ENCODE measurements at places on chromosomes 7 and 10.

DNA sequence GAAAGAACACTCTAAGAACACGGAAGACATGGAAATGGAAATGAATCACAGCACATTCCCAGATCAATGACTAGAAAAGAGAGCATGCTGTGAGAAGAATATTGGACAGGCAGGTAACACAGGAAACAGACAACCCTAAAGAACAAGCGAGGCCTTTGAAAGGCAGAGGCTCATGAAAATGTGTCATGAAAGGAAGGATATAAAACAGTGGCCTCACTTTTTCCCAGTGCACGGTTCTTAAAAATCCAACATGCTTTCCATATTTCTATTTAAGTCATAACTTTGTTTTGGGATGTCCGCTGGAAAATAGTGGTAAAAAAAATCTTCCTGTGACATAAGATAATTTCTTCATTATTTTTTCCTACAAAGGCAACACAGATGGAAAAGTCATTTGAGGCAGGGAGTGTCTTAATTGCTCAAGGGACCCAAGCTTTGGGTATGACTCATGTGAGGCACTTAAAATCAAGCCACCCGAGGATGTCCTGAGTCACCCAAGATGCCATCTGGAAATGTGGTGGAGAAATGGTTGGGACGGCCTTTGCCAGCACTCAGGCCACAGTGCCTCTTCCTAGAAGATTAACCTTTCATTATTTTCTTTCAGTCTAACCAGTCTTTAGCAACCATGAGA, 17.0 kb downstream of the ITIH5 start:
- DNase-seq = no peak

- DNase-seq = no peak
Observed at GRCh38 chr7:158751751-158752150, 47.1 kb upstream of the NCAPG2 start.

DNA sequence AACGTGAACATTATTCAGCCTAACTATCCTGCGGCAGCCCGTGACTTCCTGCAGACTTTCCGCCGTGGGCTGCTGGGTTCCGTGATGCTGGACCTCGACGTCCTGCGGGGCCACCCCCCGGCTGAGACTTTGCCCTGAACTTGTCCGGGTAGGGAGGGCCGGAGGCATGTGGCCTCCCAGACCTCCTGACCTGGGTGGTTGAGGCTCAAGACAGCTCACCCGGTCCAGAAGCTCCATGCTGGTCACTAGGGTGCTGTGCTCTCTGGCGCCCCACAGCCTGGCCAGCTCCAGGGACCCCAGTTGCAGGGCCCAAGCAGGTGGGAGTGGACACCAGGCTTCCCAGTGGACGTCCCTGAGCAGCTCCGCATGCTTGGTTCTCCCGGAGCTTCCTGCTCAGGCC, 4.4 kb downstream of the SPRN start:
- DNase-seq = no peak

DNA sequence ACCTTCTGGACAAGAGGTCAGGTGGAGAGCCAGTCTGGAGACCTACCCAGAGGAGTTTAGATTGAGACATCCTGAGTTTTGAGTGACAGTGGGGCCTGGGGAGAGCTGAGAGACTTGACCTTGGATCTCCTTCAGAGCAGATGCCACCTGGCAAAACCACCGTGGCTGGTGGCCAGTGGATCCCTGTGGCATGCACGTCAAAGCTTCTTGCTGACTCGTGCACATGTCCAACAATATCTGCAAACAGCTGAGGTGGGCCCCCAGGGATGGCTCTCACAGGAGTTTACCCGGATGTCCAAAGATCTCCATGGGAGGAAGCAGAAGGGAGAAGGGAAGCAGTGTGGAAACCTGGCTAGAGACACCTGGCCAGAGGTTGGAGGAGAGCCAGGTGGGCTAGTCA, 230.5 kb downstream of the FANK1 start:
- DNase-seq = no peak

- no peak for DNase-seq
Observed at GRCh38 chr7:94042381-94042780, 38.2 kb upstream of the BET1 start.

DNA sequence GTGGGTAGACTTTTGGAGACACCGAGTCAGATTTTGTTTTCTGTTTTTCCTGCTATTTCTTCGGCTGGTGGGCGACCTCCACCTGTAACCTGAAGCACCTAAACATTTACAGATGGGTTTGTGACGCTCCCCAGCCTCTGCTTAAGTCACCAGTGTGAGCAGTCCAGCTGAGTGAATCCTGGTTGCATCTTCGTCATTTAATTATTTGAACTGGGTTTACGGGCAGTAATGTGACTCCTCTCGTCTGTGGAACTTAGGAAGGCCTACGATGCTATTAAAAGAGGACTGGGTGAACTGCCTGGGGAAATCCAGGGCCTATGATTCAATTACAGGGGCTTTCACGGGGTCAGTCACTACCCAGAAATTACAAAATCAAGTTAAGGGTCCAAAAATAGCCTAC, 52.5 kb downstream of the WNT2 start:
- DNase-seq = no peak

DNA sequence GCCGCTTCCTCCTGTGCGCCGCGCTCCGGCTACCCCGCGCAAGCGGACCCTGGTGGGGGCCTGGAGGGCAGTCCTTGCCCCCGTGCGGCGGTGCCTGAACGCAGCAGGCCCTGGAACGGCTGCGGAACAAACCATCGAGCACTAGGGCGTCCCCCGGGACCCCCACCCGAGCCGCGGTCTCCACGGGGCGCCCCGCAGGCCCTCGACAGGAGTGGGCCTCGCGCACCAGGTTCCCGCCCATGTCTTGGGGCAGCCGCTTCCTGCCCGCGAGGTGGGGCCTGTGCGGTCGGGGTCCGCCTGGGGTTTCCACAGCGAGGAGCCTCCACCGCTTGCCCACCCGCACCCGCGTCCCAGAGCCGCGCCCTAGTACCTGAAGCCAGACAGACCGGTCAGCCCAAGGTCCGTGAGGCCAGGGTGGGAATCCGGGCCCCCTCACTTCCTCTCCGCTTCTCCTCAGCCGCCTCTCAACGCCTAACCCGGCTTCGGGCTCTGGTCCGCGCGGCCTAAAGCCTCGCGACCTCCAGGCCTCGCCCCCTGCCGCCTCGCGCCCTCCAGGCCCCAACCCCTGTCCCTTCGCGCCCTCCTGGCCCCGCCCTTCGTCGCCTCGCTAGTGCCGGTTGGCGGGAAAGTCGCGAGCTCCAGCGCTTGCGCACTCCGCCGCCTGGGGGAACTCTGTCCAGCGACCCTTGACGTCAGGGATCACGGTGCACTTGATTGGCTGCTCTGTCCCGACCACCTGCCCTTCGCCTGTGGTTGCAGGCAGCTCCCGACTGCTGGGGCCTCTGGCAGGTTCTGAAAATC, 7.0 kb upstream of the GBX1 start:
- DNase-seq = peak; percentile 21

GRCh38 chr7:32319012-32319382, 171.2 kb downstream of the LSM5 start:
- no peak for DNase-seq

DNA sequence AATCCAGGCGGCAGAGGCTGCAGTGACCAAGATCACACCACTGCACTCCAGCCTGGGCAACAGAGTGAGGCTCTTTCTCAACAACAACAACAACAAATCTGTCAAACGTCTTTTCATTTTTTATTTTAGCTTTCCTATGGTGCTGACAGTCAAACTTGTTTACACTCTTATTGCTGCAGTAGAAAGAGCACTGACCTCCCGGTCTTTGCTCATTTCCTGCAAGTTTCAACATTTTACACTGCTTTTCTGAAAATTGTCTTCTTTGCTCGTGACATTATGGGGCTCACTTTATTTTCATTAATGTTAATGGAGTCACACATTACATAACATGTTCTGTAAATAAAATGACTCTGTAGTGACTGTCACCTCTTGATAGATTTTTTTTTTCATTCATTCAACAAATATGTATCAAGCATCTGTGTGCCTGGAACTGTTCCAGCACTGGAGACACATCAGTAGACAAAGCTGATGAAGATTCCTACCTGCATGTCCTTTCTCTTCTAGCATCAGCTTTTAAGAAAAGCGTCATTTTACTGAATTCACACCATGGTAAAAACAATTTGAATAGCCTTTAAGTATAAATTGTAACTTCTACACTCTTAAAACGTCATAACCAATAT, 277.3 kb downstream of the CELF2 start:
- peak; percentile 1 for DNase-seq

- no peak for DNase-seq
Observed at GRCh38 chr7:85191383-85191782, 4.5 kb upstream of the SEMA3D start.

DNA sequence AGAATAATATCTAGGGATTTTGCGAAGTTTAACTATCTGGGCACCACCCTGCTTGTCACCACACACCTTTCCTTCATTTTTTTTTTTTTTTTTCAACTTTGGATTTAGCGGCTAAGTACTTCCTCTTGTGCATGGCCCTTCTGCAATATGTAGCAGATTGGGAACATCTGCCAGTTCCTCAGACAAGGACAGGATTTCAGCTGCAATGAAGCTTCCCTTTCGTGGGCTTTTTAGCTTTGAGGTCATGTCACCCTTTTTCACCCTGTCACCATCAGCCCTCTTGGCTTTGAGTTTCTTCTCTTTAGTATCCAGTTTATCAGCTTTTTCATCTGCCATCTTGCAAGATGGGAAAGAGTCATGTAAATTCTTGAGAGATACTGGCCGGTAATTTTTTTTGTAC, 81.6 kb upstream of the ETV1 start:
- no peak for DNase-seq

DNA sequence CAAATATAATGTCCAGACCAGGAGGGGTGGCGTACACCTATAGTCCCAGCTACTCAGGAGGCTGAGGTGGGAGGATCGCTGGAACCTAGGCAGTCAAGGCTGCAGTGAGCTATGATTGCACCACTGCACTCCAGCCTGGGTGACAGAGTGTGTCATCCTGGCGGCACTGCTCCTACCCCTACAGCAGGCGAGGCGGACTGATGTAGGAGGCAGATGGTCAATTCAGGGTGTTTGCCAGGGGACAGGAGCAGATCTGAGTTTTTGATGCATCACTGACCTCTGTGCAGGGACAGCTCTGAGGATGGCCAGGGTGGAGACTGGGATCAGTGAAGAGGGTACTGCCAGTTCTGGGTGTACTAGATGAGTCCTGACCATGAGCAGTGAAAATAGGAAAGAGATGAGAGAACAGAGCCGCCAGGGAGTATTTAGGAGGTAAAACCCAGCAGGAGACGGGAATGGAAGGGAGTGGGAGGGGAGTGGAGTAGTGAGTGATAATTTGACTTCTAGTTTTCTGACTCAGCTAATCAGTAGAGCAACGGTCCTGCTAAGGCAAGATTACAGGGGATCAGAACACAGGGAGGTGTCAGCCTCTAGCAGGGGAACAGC, 75.3 kb downstream of the HIP1 start:
- DNase-seq = no peak

- peak; percentile 54 for DNase-seq
Observed at GRCh38 chr10:43255634-43256431, 11.0 kb downstream of the RASGEF1A start.

DNA sequence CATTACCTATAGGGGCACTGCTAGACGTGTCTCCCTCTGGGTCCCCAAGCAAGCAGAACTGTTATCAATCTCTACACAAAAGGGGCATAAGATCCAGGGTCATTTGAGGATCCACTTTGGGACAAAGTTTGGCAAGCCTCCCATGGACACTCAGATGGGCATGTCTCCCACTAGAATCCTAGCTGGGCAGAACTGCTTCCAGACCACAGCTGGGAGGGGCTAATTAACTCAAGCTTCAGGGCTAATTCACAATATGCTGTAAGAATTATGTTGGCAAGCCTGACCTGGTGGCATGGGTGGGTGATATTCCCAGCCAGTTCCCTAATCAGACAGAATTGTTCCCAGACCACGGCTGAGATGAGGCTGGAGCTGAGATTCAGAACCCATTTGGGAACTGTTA, 738.4 kb upstream of the FZD8 start:
- DNase-seq = no peak

- no peak for DNase-seq
Observed at GRCh38 chr7:73705551-73705920, 13.9 kb downstream of the STX1A start.

GRCh38 chr7:71470830-71471229, 338.9 kb downstream of the GALNT17 start:
- DNase-seq = no peak

- no peak for DNase-seq
Observed at GRCh38 chr7:44286182-44286617, 39.2 kb downstream of the CAMK2B start.

DNA sequence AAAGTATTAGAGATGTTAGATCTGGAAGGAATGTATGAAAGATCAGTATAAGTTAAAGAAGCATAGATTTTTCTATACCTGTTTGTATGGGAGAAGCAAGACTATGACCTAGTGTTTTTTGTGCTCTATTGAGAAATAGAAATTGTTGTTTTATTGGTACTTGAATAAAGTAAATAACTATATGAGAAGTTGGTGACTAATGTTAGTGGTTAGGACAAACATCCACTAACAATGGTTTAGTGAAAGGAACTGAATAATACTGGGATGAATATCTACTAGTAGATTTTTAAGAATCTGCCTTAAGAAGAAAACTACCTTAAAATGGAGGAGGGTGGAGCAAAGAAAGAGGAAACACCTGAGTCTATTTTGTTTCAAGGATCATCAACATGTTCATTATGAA, 521.1 kb upstream of the POT1 start:
- DNase-seq = no peak

DNA sequence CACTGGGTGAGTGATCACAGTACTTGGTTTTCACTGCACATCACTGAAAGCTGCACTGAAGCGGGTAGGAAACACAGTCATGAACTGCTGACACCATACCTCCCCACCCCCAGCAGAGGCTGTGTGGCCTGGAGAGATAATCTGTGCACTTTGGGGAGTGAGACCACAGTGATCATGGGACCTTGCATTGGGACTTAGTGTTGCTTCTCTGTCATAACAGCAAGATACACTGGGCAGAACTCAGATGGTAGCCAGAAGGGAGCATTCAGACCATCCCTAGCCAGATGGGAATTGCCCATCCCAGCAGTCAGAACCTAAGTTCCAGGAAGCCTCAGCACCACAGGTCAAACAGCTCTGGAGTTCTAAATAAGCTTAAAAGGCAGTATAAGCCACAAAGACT, 346.4 kb upstream of the TMEM229A start:
- no peak for DNase-seq

DNA sequence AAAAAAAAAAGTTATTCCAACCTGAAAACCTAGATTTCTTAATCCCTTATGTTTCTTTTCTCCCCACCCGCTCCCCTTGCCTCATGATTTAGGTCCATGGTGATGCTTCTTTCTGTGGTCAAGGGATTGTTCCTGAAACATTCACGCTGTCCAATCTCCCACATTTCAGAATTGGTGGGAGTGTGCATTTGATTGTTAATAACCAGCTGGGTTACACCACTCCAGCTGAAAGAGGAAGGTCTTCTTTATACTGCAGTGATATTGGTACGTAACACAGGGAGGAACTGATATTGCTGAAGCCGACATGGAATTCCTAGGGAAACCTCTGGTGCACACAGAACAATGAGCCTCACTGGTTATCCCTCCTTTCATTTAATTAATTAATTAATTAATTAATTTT, 22.7 kb downstream of the DHTKD1 start:
- DNase-seq = no peak
